ENCODE measurements at places on chromosomes 12 and 14. TPM values are rescaled to one million over a fixed set of nuclear protein-coding genes. Genes with fewer than 3 reads are reported as not detected.

DGLUCY gene
- 31.8 TPM for total RNA-seq

APOF gene
- total RNA-seq = not detected

TROAP gene
- 54.0 TPM for total RNA-seq

- DNase-seq = no peak
These were observed 1.8 kb upstream of the TMEM19 start for GRCh38 chr12:71684081-71684480.

- DNase-seq = no peak
These were observed 84.0 kb downstream of the DCAF5 start for GRCh38 chr14:69068744-69069421.

GRCh38 chr14:38405851-38406635 lies 150.2 kb upstream of the CLEC14A start:
- no peak for DNase-seq

Measured in H1 (cell line).